Choroid plexus epithelial cell (primary cell): ENCODE measurements at places on chromosomes 4 and X.

DNA sequence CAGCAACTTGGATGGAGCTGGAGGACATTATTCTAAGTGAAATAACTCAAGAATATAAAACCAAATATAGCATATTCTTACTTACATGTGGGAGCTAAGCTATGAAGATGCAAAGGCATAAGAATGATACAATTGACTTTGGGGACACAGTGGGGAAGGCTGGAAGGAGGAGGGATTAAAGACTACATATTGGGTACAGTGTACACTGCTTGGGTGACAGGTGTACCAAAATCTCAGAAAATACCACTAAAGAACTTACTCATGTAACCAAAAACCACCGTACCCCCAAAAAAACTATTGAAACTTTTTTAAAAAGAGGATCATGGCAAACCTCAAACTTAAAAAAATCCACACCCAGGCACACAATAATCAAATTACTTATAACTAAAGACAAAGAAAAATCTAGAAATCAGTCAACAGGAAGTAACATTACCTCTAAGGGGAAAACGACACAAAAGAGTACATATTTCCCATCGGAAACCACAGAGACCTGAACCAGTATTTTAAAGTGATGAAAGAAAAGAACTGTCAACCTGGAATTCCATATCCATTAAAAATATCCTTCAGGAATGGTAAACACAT, 241.8 kb downstream of the PRDM5 start:
- DNase-seq: no peak

GRCh38 chrX:4225086-4225485, 511.6 kb upstream of the PRKX start:
- no peak for DNase-seq

- DNase-seq: no peak
Measured at GRCh38 chr4:79065262-79065661, 126.0 kb upstream of the PAQR3 start.

DNA sequence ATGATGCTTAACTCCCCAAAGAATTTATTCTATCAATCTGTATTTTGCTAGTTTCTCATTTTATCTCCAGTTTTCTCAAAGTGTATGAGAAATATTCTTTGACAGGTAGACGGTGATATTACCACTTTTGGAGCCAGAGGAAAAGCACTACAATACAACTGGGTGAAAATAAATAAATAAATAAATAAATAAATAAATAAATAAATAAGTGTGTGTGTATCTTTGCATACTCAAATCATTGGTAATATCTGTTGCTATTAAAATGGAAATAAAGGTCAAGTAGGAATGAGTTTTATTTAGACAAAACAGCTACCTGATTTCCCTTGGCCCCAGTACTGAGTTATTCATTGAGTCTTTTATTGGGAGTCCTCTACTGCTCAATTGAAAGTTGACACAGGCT, 114.3 kb downstream of the RBMX2 start:
- no peak for DNase-seq

DNA sequence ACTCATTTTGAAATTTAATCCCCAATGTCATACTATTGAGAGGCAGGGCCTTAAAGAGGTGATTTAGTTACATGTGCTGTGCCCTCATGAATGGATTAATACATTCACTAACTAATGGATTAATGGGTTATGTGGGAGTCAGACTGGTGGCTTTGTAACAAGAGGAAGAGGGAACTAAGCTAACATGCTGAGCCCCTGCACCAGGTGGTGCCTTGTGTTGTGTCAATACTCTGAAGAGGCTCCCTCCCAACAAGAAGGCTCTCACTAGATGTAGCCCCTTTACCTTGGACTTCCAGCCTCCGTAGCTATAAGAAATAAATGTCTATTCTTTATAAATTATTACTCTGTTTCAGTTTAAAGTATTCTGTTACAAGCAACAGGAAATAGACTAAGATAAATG, 411.9 kb upstream of the EMCN start:
- DNase-seq: no peak

- no peak for DNase-seq
Measured at GRCh38 chr4:171532968-171533367, 280.2 kb upstream of the GALNTL6 start.

- no peak for DNase-seq
Measured at GRCh38 chr4:47562297-47562696, 77.2 kb downstream of the ATP10D start.

- peak; percentile 78 for DNase-seq
Measured at GRCh38 chr4:76504613-76505465, 69.8 kb downstream of the SHROOM3 start.

GRCh38 chr4:3775576-3775975, 9.4 kb downstream of the ADRA2C start:
- no peak for DNase-seq

- DNase-seq: peak; percentile 35
Measured at GRCh38 chrX:2828344-2828958, at the start of gene GYG2. TSS of gene GYG2 (plus strand) at chrX:2828930. CDS start at chrX:2830189, 1,259 bp downstream.

DNA sequence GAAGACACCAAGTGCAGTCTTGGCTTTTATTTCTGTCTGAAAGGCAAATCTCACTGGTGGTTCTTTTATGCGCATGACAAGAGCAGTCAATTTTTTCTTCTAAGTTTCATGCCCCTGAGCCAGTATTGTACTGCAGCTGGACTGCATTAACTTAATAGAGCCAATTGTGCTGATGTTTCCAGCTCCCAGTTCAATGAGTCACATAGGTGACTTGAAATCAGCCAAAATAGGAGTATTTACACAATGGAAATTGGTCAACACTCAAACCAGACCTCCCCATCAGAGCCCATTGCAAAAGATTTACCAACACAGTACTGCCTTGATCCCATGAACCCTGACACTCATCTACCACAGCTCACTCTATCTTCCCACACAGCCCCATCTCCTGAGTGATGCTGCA, 100.3 kb upstream of the GUCY1A1 start:
- DNase-seq: no peak

- no peak for DNase-seq
Measured at GRCh38 chr4:40193016-40193571, 3.7 kb upstream of the RHOH start.

DNA sequence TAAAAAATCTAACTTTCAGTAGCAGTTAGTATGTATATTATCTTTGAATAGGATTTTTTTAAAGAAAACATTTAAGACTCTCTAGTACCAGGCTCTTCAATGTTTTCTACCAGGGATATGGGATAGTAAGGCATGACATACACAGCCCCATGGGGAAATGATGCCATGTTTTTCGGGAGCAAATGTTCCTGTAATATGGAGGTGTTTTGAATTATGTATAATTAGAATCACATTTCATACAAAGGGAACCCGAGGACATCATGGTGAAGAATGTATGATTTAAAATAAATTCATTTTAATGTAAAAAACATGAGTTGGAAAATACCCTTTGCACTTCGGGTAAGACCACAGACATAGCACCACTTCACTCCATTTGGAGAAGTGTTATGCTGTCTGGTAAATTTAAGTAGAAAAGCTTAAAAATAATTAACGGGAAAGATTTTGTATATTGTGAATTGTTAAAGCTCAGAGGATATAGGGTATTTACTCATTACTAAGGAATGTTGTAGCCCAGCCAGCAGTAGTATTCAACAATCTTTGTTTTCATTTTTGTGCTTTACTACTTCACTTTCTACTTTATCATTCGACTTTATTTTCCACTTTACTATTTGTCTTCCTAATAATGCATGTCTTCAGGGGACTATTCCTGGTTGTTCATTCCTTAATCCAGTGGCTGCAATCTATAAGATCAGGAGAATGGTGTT, 2050.7 kb downstream of the ARAP2 start:
- peak; percentile 60 for DNase-seq

- no peak for DNase-seq
Measured at GRCh38 chrX:88202149-88202548, 544.9 kb upstream of the CPXCR1 start.

GRCh38 chr4:121709766-121710405, 13.1 kb upstream of the ANXA5 start:
- DNase-seq: no peak

DNA sequence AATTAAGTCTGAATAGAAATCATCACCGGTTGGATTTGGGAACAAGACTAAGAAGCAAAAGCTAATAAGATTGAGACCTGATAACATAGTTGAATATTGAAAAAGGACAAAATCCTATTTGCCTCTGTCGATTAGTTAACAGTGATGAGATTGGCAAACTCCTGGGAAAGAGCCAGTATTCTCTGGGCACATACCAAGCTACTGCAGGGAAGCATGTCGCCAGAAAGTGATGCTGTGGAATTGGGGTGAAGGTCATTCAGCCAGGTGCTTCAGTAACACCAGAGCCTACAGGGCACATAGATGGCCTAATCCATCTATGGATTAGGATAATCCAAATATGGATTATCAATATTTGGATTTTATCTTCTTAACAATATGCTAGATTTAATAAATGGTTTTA, 44.0 kb downstream of the OSTC start:
- no peak for DNase-seq

- no peak for DNase-seq
Measured at GRCh38 chr4:37400241-37400881, 155.8 kb downstream of the NWD2 start.

DNA sequence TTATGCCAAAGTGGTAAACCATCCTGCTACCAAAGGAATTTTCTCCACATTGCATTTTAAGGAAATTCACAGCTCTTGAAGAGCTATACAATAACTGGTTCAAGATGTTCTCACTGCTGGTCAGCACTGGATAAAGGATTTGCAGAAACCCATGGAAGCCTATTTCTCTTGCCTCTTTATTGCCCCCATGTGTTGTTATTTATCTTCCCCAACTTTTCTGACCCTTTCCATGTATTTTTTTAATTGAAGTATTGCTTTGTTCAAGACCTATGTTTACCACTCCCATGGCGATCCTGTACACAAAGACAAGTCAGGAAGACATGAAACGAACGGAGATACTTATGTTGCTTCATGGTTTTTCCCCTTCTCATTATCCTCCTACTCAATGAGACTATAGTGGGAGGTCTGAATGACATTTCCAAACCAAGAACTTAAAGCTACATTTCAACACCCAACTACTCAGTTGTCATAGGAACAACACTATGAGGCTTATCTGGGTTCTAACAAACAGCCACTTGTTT, 566.4 kb upstream of the DIPK2B start:
- peak; percentile 71 for DNase-seq

DNA sequence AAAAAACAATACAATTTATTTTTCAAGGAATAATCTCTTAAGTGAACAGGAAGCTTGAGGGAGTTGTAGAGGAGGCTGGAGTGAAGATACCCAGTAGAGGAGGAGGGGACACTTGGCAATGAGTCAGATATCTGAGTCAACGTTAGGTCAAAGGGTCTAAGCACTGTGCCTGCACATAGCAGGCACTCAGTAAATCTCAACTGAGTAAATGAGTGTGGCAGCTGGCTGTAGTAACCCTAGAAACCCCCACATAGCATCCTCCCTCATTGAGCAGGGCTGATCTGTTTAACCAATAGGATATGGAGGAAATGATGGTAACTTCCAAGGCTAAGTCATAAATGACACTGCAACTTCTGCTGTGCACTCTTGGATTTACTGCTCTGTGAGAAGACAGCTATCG, 186.0 kb upstream of the FAM241A start:
- peak; percentile 54 for DNase-seq

- DNase-seq: no peak
Measured at GRCh38 chrX:103630171-103630511, 1.4 kb downstream of the TCEAL1 start.

- peak; percentile 66 for DNase-seq
Measured at GRCh38 chr4:173301518-173302201, 32.5 kb downstream of the HMGB2 start.

GRCh38 chr4:96395747-96396146, 555.9 kb downstream of the PDHA2 start:
- DNase-seq: no peak

DNA sequence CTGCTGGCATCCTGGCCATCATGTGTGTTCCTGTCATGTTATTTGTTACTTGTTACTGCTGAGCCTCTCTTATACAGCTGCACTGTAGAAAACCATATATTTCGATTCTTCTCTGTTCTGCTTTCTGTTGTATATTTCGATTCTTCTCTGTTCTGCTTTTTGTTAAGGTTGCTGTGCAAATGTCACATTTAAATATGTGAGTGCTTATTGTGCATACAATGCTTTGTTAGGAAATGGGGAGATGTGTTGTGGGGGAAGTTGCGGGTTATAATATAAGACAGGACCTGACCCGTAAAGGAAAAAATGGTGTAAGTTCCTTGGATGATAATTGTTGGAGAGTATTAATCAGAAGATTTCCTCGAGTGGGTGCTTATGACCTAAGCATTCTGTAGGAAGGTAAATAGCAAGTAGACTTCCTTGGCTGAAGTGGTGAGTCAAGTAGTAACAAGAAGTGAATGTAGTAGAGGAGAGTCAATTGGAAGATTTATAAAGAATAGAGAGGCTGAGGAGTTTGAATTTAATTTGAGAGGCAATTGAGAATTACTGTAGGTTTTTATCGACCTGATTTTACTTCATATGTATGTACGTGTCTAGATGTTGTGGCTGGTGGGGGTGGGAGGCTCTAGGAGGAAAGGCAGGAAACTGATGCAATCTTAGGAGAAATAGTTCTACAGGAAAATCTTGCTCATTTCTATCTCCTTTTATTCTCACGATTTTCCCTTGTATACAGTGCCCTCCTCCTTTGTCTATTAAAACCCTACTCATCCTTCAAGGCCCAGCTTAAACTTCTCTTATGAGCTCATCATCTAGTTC, 8.5 kb downstream of the OGT start:
- DNase-seq: peak; percentile 66

DNA sequence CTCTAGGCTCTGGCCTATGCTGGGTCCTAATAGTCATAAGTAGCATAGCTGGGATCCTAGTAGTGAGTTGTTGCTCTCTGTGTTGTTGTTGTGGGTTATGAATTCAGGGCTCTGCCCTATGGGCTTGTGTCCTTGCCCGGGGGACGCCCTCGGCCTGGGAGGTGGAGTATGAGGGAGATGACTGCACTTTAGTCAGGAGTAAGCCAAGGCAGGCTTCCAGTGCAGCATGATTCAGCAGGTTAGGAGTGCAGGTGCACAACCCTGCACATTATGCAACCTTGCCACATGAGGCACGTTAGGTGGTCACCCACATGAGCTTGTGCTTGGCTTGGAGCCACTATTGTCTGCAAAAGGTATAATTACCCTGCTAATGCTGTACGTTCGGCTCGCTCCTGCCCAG, 58.4 kb upstream of the CCDC149 start:
- DNase-seq: no peak

GRCh38 chr4:82704156-82704555, 94.4 kb downstream of the SCD5 start:
- peak; percentile 44 for DNase-seq

DNA sequence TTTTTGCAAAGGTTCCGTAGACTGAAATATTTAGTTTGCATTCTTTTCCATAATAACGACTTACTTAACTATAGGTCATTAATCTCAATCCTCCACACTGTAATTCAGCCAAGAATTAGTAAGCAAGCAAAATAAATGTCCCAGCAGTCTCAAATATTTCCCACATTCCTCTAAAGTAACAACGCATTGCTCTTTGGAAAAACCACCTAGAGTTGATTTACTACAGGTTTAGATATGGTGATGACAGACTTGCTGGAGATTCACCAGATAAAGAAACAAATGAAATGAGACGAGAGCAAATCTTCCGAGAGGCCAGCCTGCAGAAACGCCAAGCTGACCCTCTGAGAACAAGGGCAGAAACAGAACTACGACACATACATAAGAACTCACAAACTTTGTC, 28.9 kb downstream of the TENM3 start:
- no peak for DNase-seq
